Fibroblast of villous mesenchyme (primary cell): ENCODE measurements at places on chromosomes 2 and 18. TPM values are rescaled to one million over a fixed set of nuclear protein-coding genes. Genes with fewer than 3 reads are reported as not detected.

GRCh38 chr2:134582547-134582899, 136.3 kb downstream of the TMEM163 start:
- no peak for DNase-seq

DNA sequence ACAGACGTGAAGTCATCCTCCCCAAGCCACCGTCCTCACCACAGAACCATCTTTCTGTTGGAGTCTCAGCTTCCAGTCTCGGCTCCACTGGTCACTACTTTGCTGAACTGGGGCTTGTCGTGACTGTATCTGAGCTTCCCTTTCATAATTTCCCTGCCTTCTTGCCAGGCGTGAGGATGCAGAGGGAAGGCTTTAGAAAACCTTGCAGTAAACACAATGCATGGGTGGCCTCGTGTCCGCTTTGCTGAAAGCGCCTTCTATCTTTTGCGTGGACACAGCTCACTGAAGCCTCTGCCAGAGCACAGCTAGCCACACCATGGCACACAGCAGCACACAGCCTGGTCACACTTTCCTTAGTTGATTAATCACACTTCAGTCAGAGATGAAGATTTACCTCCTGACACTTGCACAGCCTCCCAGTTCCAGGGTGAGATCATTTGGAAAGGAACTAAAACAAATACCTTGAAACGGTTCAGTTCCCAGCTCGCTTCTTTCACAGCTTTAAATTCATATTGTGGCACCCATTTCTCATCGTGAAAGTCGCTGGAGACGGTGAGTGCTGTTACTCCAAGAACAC, 2.8 kb upstream of the GPR45 start:
- no peak for DNase-seq

DNA sequence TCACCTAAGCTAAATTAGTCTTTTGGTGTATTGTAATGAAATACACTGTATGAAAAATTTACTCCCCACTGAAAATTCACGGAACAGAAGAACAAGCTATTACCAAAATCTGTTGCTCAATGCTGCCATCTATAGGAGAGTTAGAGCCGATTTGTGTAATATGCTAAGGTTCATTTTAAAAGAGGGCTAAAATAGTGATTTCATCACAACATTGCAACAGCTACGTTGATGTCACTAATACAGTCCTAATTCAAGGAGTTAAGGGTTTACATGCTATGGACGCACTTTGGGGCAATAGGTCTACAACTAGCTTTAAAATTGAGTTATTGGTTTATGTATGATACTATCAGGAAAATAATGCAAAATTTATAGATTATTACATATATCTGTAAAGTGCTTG, 3.0 kb upstream of the IRS1 start:
- peak; percentile 94 for DNase-seq

The GPR45 gene
- not detected in 2 replicates for total RNA-seq

The CYRIA gene
- 0.43 and 0.97 TPM in 2 replicates for total RNA-seq

The IL1F10 gene
- not detected in 2 replicates for total RNA-seq
